ENCODE measurements at places on chromosomes 16 and 17.

DNA sequence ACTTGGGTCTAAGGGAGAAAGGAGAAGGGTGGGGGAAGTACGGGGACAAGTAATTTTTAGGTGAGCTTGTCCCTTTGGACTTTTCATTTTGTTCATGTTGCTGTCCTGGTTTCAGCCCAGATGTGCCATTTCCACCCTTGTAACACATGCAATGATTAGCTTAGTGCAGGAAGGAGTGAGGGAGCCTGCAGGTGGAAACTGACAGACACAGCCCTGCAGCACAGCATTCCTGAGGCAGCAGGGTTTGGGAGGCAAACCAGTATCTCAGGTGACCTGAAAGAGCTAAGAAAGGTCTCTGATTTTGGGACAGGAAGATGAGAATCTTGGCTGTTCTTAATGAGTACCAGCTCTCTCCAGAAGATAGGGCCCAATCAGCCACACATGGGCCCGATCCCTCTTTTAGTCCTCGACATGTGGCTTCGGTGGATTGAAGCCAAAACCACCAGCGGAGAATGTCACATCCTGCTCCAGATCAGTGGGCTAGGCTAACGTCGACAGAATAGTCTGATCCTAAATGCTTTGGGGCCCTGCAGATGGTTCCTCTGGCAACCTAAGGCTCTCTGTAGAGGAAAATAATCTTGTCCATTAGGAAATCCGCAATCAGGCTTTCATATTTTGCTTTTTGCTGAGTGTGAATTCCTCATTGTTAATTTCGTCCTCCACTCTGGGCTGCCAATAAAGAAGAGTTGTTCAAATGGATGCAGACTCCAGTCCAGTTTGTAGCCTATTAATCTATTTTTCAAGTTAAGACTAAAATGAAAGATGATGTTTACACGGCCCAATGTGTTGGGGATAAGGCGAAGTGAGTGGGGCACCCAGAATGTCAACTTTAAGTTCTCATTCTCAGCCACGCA is 3.8 kb upstream of the RNF157 start:
- no peak for DNase-seq

DNA sequence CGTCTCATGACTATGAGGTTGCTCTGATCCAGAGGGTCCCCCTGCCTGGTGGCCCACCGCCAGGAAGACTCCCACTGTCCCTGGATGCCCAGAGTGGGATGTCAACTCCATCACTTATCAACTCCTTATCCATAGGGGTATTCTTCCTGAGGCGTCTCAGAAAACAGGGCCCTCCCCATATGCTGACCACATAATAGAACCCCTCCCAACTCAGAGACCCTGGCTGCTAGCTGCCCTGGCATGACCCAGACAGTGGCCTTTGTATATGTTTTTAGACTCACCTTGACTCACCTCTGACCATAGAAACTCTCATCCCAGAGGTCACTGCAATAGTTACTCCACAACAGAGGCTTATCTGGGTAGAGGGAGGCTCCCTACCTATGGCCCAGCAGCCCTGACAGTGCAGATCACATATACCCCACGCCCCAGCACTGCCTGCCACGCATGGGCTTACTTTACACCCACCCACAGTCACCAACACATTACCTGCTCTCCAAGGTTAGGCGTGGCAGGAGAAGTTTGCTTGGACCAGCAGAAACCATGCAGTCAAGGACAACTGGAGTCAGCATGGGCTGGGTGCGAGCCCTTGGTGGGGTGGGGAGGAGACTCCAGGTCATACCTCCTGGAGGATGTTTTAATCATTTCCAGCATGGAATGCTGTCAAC is 2.3 kb upstream of the G6PC1 start:
- no peak for DNase-seq

GRCh38 chr16:50467943-50468748 is 80.0 kb upstream of the NKD1 start:
- no peak for DNase-seq

GRCh38 chr16:64391063-64391600 is 730.7 kb downstream of the CDH11 start:
- peak; percentile 55 for DNase-seq

- DNase-seq: no peak
These were observed 4.4 kb downstream of the PITPNM3 start for GRCh38 chr17:6551869-6552531.

DNA sequence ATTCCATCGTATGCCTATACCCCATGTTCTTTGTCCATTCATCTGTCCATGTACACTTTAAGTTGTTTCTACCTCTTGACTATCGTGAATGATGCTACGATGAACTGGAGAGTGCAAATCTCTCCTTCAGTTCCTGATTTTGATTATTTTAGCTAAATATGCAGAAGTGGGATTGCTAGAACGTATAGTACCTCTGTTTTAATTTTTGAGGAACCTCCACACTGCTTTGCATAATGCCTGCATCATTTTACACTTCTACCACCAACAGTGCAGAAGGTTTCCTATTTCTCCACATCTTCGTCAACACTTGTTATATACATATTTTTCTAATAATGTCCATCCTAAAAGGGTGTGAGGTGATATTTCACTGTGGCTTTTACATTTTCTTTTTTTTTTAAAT is 43.9 kb downstream of the SDR42E1 start:
- DNase-seq: no peak

GRCh38 chr17:48004983-48005382 is 32.6 kb downstream of the COPZ2 start:
- no peak for DNase-seq

DNA sequence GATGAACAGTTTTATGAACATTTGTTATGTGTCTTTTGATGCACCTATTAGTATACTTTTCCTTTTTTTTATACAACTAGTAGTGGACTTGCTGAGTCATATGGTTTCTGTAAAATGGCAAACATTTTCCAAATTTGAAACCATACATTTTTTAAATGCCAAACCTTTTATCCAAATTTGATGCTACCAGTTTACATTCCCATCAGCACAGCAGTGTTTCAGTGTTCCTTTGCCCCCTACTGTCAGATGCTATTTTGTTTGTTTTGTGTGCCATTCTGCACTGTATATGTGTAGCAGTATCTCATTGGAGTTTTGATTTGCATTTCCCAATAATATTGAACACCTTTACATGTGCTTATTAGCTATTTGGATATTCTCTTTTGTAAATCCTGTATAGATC is 219.4 kb downstream of the TANC2 start:
- no peak for DNase-seq

DNA sequence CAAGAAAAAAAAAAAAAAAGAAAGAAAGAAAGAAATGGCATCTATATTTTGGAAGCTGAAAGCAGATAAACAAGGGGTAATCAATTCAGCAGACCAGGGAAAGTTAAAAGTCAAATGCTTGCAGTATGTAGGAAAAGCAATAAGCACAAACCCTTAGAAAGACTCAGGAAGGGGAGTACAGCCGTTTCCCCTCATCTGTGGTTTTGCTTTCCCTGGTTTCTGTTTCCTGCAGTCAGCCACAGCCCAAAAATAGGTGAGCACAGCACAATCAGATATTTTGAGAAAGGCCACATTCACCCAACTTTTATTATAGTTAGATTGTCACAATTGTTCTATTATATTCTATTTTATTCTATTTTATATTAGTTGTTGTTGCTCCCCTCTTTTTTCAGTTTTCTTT is 14.4 kb upstream of the ALOX12 start:
- DNase-seq: no peak

- no peak for DNase-seq
These were observed 45.5 kb downstream of the TMEM132E start for GRCh38 chr17:34624767-34625383.

DNA sequence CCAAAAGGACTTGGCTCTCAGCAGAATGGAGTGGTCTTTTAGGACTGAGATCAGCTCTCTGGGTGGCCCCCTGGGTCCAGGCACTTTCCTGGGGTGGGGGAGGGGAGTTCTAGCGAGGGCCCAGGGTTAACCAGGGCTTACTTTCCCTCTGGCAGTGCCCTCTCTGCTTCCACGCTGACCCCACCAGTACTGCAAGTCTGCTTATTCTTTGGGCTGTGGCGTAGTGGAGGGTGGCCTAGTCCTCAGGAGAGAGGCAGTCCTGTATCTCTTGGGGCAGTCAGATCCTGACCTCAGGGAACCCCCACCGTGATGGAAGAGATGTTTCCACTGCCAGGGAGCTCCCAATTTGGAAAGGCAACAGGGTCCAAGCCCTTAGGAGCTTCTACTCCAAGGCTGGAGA is 79.4 kb downstream of the CCDC182 start:
- no peak for DNase-seq

- DNase-seq: no peak
These were observed 12.6 kb downstream of the DUSP14 start for GRCh38 chr17:37502009-37502936.

GRCh38 chr17:3157218-3157617 is 29.9 kb upstream of the OR1G1 start:
- no peak for DNase-seq

GRCh38 chr16:23534868-23535860 is 22.0 kb downstream of the EARS2 start:
- no peak for DNase-seq

Measured in M059J (cell line).